ENCODE measurements at places on chromosomes 1 and 21.

GRCh38 chr1:205519541-205520131, 15.2 kb downstream of the CDK18 start:
- DNase-seq: no peak

GRCh38 chr1:188129856-188130838, 1301.4 kb downstream of the PLA2G4A start:
- no peak for DNase-seq

DNA sequence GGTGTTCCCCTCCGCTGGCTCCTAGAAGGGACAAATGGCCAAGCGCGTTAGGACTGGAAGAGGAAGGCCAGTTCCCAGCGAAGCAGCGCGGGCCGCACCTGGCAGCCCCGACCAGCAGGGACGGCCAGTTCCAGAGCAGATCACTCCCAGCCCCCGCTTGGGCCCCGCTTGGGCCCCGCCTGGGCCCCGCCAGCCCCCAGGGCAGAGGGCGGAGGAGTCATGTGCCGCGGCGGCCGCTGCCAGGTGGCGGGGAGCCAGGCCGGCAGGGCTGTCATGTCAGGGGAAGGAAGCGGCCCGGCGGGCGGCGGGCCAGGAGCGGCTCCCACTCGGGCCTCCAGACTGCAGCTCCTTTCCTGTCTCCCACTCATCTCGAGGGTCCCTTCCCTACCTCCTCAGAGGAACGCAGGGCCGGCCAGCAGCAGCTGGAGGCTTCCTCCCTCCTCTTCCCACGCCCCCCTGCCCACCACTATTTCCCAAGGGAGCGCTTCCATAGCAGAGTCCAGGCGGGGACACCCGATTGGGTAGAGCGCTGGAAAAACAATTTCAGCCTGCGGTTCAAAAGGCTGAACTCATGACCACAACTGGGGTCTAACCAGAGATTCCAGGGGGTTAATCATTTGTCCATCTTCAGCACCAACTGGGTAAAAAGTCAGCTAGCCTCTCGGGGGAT, 16.5 kb downstream of the ZNF697 start:
- no peak for DNase-seq

GRCh38 chr1:19124273-19124672, 85.8 kb downstream of the UBR4 start:
- DNase-seq: peak; percentile 37

- DNase-seq: no peak
Observed at GRCh38 chr1:24289937-24290595, 29.1 kb upstream of the GRHL3 start.

DNA sequence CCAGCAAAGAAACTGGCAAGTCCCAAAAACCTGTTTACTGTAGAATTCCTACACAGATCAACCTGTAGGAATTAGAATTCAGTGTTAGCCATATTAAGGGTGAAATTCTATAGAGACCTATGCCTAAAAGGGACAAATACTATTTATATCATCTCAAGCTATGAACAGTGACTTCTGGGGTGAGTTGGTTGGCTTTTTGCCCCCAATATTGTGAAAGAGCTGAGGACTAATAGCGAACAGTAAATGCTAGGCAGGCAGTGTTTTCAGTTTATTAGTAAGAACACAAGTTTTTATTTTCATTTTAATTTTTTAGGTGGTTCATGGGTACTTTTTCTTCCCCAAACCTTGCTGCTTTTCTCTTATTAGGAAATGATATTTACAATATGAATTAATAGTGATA, 15.3 kb downstream of the SLC16A4 start:
- no peak for DNase-seq

DNA sequence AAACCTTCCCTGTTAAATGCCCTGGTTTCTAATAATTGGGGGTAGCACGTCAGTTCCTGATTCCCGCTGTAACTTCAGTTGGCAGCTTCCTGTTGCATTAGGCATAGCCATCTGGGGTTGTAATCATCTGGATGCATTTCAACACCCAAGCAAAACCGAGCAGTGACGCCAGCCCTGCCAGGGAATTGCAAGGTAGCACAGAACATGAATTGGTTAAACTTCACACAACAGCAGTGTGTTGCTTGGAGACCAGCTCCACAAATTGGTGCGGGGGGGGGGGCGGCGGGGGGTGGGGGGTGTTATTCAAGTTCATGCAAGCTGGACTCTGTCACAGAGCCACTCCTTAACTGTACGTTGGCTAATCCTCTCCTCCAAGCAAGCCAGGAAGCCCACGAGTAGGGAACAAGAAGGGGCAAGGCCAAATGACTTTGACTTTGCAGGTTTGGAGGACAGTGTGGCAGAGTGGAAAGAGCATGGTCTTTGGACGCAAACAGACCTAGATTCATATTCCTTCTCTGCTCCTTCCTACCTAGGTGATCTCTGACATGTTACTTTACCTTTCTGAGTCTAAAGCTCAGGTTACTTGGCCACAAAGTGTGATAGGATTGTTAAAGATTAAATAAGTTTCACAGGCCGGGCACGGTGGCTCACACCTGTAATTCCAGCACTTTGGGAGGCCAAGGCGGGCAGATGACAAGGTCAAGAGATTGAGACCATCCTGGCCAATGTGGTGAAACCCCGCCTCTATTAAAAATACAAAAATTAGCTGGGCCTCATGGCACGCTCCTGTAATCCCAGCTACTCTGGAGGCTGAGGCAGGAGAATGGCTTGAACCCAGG, 4.7 kb downstream of the LAX1 start:
- no peak for DNase-seq
